ENCODE measurements at places on chromosomes 11 and 22.

DNA sequence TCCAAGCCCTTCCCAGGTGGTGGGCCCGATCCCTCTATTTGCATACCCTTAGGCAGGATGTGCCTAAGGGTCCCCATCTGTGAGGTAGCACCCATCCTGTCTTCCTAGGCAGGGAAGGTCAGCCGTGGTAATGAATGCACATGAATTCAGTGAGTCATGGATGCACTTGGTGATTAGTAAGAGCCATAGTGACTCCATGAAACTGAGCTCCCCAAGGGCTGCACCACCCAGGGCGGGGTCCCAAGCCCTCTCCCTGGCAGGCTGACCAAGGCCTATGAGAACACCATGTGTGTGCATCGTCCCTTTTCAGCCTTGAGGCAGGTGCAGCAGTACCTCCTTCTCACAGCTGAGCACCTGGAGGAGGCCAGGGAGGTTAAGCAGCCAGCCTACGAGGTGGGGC, 15.6 kb upstream of the SUSD2 start:
- no peak for DNase-seq

DNA sequence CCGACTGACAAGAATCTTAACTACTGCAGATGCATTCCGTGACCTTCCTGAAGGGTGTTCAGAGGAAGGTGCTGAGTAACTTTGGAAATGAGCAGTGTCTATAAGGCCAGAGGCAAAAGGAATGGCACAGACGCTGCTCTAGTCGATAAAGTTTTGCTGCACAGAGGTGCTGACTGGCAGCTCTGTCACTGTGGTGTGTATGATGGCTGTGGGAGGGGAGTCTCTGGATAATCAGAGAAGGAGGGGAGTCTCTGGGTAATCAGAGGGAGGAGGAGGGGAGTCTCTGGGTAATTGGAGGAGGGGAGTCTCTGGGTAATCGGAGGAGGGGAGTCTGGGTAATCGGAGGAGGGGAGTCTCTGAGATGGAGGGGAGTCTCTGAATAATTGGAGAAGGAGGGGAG, 18.4 kb downstream of the PTDSS2 start:
- no peak for DNase-seq

GRCh38 chr22:49258107-49259010, 569.3 kb downstream of the BRD1 start:
- DNase-seq: no peak

DNA sequence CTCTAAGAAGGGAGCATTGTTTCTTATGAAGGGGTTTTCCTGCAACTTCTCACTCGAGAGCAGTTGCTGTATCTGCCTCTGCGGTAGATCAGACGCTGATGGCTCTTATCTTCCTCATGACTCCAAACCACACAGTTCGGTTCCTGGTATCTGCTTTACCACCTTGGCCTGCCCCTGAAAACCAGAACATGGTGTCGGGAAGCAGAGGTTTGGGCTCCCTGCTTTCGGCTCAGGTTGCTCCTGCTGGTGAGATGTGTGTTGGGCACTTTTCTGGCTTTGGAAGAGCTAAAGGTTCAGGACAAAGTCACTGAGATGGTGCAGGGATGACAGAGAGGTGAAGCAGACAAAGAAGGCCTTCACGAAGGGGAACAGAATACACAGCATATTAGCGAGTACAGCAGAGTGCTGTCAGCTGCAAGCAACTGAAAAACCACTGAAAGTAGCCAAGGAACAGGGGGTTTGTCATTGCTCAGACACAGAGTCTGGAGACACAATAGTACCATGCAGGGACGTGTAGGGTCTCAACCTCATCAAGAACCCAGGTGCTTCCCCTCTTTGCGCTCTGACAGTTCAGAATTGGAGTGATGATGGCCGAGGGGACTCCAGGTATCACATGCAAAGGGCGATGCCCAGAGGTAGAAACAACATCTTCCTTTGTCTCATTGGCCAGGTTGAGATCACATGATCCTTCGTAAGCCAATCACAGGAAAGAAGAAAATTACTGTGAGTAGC, 11.9 kb upstream of the CSF2RB start:
- no peak for DNase-seq

GRCh38 chr11:34309965-34310364, 47.8 kb downstream of the ABTB2 start:
- DNase-seq: no peak

GRCh38 chr11:36195496-36196354, 93.5 kb downstream of the COMMD9 start:
- no peak for DNase-seq
